ENCODE measurements at places on chromosomes 4 and X. TPM values are rescaled to one million over a fixed set of nuclear protein-coding genes. Genes with fewer than 3 reads are reported as not detected.

DNA sequence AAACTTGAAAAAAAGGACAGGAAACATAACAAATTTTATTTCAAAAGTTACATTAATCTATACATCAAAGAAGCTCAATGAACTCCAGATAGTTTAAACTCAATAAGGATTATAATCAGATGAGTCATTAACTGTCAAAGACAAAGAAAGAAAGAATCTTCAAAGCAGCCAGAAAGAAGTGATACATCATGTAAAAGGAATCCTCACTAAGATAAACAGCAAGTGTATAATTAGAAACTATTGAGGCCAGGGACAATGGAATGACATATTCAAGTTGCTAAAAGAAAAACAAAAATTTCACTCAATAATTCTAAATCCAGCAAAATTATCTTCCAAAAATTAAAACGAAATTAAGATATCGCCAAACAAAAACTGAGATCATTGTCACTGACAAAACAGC is 161.6 kb upstream of the NWD2 start:
- DNase-seq = no peak

The LRAT gene
- total RNA-seq = 0.03 TPM

GRCh38 chr4:33715841-33716395 is 2528.4 kb downstream of the ARAP2 start:
- DNase-seq = peak; percentile 49

DNA sequence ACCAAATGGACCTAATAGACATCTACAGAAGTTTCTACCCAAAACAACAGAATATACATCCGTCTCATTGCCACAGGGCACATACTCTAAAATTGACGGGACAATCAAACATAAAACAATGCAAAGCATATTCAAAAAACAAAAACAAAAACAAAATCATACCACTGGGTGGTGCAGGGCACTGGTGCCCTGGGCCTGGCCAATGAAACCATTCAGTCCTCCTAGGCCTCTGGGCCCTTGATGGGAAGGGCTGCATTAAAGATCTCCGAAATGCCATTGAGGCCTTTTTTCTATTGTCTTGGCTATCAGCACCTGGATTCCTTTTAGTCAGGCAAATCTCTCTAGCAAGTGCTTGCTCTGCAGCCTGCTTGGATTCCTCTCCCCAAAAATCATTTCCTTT is 213.9 kb upstream of the ZCCHC13 start:
- no peak for DNase-seq

The MAGEA8 gene
- total RNA-seq = not detected

GRCh38 chr4:141035920-141036319 is 97.3 kb downstream of the RNF150 start:
- no peak for DNase-seq

DNA sequence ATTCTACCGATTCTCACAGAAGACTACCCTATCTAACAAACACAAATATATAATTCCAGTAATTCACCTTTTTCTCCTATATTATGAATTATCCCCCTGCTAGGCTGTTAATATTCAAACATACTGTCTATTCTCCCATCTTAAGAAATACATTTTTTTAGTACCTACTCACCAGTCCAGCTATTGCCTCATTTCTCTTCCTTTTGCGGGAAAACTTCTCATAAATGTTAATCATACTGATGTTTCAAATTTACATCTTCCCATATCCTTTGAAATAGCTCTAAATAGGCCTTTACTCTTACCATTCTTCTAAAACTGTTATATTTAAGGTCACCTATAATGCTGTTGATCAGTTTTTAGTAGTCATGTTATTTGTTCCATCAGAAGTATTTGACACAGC is 759.1 kb upstream of the SLIT2 start:
- DNase-seq = no peak

DNA sequence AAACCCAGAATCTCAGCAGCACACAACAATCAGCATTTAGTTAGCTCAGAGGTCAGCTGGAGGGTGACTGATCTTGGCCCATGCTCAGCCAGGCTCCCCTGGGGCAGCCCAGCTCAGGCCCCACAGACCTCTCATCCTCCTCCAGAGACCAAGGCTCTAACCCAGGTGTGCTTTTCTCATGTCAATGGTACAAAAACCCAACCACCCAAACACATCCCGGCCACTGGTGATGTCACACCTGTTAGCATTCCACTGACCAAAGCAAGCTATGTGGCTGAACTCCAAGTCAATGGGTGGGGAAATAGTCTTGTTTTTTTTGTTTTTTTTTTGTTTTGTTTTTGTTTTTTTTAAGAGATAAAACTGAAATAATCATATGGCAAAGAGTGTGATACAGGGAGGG is 77.5 kb downstream of the CYTL1 start:
- no peak for DNase-seq

GRCh38 chr4:151430740-151431457 is 21.9 kb downstream of the FHIP1A start:
- DNase-seq = no peak

DNA sequence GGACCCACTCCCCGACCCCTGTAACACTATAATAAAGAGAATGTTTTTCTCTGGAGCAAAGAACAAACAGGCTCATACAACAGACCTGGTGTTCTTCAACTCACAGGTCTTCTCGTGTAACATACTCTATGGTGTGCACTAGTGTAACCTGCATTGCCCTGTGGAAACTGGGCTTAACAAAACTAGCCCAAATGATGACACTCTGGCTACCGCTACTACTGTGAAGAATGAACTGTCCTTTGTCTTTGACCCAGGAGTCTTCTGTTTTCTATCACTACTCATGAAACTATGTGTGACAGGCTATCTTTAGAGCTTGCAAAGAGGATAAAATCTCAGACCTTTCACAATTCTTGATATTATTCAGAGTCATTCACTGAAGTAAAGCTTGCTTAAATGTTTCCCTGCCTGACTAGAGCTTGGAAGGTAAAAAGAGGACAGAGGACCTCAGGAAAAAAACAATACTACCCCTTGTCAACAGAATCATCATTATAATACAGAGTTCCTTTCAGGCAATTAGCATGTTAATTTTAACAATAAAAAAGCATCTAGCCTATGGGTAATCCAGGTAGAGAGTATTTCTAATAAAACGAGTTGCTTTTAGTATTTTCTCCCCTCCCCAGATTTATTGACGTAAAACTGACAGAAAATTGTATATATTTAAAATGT is 59.2 kb downstream of the FSTL5 start:
- DNase-seq = no peak

- DNase-seq = no peak
These were observed 54.2 kb downstream of the STAG2 start for GRCh38 chrX:124015721-124016120.

DNA sequence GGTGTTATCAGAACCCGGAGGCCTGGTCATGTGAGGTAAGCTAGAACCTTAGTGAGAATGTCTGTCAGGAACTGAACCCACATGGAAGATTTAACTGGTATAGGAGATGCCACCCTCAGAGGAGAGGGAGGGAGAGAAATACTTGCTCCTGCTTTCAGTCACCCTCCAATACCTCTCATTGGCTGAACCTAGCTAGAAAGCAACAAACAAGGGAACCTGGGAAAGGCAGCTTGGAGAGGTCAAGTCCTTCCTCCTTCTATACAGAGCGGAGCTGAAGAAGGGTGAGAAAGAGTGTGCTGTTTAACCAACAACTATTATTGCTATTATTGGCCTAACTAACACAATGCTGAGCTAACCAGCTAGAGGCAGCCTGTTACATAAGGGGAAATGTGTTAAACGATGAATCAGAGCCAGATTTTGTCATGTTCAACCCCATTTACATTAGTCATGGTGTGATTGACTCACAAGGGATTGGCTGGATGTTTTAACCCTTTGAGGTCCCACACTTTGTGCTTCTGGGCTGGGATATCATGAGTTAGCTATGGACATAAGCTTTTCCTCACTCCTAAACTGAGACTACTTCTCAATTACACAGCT is 96.5 kb upstream of the ESX1 start:
- peak; percentile 71 for DNase-seq

The ADH7 gene
- total RNA-seq = not detected

DNA sequence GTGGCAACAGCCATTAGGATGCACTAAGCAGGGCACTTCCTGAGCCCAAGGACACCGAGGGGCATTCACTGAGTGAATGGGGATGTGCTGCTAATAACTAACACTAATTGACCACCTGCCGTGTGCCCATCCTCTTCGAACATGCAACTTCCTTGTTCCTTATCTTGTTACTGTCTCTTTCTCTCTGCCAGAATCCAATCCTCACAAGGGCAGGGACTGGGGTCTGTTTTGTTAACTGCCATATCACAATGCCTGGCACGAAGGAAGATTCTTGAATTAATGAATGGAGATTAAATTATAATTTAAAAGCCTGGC is 1.3 kb downstream of the ERAS start:
- DNase-seq = no peak

GRCh38 chr4:169369634-169370033 is 98.9 kb upstream of the SH3RF1 start:
- DNase-seq = no peak

The CENPVL2 gene
- 0.34 TPM for total RNA-seq

- no peak for DNase-seq
These were observed 38.5 kb upstream of the UGT2B7 start for GRCh38 chr4:69057620-69058409.

DNA sequence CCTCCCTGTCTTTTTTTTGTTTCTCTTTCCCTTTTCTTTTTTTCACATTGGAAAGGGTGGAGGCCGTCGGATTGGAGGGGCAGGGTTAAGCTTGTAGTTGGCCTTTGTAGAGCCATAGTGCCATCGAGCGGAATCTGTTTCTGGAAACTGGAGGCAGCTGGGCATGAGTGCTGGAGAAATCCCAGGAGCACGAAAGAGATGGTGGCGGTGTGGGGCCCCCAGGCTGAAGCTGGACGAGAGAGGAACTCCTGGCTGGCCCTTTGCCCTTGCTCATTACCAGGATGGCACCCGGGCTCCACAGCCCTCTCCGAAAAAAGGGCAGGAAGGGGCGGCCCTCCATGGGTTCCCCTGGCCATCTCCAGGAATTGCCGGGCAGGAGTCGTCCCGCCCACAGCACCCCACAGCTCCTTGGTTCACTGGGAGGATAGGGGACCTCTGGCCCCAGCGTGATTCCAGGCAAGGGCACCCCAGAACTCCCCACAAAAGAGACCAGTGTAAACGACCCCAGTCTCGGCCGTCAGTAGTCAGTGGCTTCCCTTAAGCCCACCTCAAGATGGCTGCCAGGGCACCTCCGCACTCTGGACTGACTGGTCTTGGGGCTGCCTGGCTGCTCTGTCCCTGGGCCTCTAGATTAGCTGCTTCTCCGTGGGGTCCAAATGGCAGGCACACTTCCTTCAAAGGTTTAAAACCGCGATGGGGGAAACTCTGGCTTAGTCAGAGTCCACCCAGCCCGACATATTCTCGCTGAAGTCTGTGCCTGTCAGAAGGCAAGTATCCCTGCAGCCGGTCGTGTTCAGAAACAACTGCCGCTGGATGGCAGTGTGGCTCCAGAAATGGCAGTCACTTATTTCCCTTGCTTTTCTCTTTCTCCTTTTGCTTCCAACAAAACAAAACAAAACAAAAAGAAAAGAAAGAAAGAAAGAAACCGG is 74.1 kb downstream of the NBDY start:
- DNase-seq = peak; percentile 47

The GLRB gene
- total RNA-seq = 5.0 TPM

- no peak for DNase-seq
These were observed 35.5 kb downstream of the CTBP1 start for GRCh38 chr4:1213336-1213995.

The QDPR gene
- 30.5 TPM for total RNA-seq

The HGFAC gene
- total RNA-seq = not detected

DNA sequence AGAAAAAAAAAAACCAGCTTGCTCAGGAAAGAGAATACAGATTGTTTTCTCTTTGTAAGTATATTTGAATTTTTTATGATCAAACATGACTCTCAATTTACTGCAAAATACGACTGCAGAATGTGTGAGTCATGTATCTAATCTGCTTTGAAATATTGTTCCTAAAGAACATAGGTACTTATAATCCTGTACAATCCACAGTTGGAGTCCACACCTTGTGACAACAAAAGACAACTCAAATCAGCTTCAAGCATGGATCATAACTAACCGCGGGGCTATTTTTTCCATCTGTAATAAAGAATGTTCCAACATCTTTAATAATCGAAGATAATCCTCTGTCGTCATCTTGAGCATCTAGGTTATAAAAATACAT is 77.8 kb upstream of the STIM2 start:
- no peak for DNase-seq

- DNase-seq = no peak
These were observed 46.0 kb downstream of the HADH start for GRCh38 chr4:108035691-108036090.

- no peak for DNase-seq
These were observed 12.8 kb downstream of the CYSLTR1 start for GRCh38 chrX:78314561-78314960.

DNA sequence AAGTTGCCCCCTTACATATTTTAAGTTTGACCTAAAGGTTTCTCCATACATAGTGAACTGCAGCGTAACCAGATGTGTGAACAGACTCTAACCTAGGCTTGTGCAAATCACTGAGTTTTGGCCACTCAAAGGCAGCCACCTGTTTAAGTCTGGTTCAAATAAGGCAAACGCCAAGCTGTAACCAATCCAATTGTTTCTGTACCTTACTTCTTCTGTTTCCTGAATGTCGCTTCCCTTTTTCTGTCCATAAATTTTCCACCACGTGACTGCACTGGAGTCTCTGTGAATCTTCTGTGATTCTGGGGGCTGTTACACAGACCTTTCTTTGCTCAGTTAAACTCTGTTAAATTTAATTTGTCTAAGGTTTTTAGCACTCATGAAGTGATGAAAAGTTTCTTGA is 618.8 kb downstream of the GLUD2 start:
- DNase-seq = no peak

The MAGEA6 gene
- 118 TPM for total RNA-seq

The PABPC4L gene
- 0.97 TPM for total RNA-seq

DNA sequence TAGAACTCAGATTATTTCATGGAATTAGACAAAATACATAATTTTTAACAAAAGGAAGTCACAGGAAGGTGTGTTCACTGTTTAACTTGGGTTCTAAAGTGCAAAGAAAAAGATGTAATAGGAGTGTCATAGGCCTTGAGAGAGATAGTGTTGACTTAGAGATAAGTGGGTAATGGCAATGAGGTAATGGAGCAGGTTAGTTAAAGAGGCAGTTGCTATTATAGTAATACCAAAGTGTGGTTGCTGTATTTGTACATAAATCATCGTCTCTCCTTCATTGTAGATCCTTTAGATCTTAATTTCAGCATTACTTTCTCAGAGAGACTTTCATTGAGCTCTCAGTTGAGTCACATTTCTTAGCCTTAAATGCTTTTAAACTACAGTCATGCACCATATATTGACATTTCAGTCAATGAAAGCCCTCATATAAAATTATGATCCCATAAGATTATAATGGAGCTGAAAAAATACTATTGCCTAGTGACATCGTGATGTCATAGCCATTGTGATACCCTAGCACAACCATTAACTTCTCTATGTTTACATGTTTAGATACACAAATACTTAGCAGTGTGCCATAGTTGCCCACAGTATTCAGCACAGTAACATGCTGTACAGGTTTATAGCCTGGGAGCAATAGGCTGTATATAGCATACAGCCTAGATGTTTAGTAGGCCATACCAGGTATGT is 245.4 kb downstream of the ADGRL3 start:
- no peak for DNase-seq

- DNase-seq = no peak
These were observed 899.5 kb upstream of the INTU start for GRCh38 chr4:126733301-126733700.

The TMPRSS11A gene
- total RNA-seq = not detected

The TEC gene
- 0.24 TPM for total RNA-seq

- DNase-seq = no peak
These were observed 95.5 kb downstream of the TENM3 start for GRCh38 chr4:182338746-182339145.

- no peak for DNase-seq
These were observed 6.5 kb downstream of the TBC1D14 start for GRCh38 chr4:6916069-6916586.
